Urinary bladder (tissue), 4 donors: ENCODE measurements at places on chromosomes 4 and X. TPM values are rescaled to one million over a fixed set of nuclear protein-coding genes. Genes with fewer than 3 reads are reported as not detected.

The SHROOM4 gene
- 9.4 TPM for total RNA-seq

The AKAP4 gene
- total RNA-seq, result 0.32 TPM

The CXCL1 gene
- 0.42 TPM for total RNA-seq

The SORBS2 gene
- 83.4 TPM for total RNA-seq

The DCLK2 gene
- total RNA-seq, result 22.2 TPM

The PDE5A gene
- 473 TPM for total RNA-seq

The GALNTL6 gene
- total RNA-seq, result 1.5 TPM

The ALPK1 gene
- 34.0 TPM for total RNA-seq

The CXCR3 gene
- total RNA-seq, result not detected

- DNase-seq, result no peak
These were observed 35.1 kb downstream of the PPEF2 start for GRCh38 chr4:75867130-75867529.

- DNase-seq, result no peak
These were observed 10.4 kb upstream of the NALF2 start for GRCh38 chrX:69493766-69494165.

GRCh38 chrX:1031521-1032430 lies 180.7 kb downstream of the CRLF2 start:
- DNase-seq, result no peak

DNA sequence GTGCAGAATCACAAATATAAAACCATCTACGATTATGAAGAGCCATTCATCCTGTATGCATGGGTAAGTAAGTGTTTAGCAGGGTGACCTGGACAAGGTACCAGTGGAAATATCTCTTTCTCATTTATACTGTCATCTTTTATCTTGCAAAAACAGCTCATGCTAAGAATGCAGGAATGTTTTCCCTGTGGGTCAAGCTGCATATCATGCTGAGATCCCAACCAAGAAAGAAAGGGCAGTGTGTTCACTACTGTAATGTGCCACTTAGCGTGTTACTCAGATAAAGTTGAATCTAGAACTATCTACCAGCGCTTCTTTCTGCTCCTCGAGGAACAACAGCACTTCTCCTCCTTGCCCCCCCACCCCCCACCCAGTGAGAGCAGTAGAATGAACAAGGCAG lies 212.7 kb upstream of the TBL1X start:
- no peak for DNase-seq

DNA sequence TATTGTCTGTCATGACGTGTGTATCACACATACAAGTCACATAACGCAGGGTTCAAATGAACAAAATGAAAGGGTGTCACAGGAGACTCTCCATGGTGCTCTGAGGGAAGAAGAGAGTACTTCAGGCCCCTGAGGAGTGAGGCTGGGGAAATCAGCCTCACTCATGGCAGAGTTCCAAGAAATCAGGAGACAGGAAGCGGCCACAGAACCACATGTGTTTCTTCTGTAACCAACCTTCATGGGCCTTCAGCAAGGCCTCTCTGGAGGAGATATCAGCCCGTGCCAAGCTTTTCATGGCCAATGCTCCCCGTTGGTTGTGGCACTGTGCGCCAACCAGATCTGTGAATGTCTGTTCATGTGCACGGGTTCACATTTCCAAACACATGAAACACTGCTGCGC lies 76.0 kb downstream of the NAT8L start:
- DNase-seq, result no peak

GRCh38 chrX:40007131-40007755 lies 90.5 kb downstream of the BCOR start:
- no peak for DNase-seq

DNA sequence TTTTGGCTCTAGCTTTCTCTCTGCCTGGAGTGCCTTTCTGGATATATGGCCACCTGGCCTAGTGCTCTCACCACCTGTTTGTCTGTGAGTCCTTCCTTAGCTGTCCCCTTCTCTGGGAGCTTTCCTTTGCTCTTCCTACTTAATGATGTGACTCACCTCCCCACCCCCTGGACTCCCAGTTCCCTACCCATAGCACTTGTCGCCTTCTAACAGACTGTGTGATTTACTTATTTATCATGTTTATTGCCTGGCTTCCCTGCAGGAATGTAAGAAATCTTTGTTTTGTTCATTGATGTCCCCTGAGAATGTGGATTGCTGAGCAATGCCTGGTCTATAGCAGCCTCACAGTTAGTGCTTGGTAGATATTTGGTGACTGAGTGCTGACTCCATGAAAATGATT lies 18.9 kb downstream of the ADD1 start:
- no peak for DNase-seq

DNA sequence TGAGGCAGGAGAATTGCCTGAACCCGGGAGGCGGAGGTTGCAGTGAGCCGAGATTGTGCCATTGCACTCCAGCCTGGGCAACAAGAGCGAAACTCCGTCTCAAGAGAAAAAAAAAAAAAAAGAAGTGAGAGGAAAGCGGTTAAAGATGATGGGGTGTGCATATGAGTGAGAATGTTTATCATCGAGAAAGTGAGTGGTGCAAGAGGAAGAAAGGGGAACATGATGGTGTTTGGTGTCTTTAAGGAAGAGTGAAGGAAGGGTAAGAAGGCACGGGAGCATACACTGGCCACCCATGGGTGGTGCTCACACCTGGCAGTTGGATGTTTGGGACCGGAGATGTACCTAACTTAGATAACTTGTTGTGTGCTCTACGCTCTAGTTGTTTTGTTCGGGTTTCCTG lies 62.2 kb downstream of the STOX2 start:
- DNase-seq, result no peak

- DNase-seq, result no peak
These were observed 95.1 kb upstream of the GALNTL6 start for GRCh38 chr4:171718069-171718468.

- DNase-seq, result no peak
These were observed 82.4 kb upstream of the SMIM10 start for GRCh38 chrX:134908356-134908755.

GRCh38 chrX:119809185-119809666 lies 17.8 kb upstream of the RPL39 start:
- no peak for DNase-seq

DNA sequence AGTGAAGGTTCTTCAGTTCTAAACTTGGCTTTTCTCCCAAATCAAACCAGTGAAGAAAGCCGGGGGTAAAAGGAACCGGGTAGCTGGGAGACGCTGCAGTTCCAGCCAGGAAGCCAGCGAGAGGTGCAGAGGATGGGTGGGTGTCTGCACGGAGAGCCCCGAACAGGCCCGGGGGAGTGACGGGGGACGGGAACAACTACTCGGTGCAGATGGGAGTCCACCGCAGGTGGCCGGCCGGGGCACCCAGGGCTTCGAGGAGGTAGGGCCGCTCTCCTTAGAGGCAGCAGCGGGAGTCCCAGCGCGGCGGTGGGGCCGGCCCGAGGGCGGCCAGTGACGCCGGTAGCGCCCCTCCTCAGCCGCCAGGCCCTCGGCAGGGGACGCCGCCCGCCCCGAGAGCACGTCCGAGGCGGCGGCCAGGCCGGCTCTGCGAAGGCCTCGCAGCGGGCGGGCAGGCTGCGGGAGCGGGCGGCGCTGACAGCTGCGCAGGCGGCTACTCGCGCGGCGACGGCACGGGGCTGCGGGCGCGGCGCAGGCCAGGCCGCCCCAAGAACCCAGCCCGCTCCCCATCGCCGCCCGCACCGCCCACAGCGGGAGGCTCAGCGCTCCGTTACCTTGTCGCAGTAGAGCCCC lies 449 bp downstream of the FBXL5 start:
- DNase-seq, result no peak

- DNase-seq, result no peak
These were observed 24.4 kb downstream of the PLAC1 start for GRCh38 chrX:134633832-134634231.

- DNase-seq, result no peak
These were observed 93.6 kb downstream of the DCTD start for GRCh38 chr4:182823576-182823975.

- no peak for DNase-seq
These were observed 22.1 kb downstream of the EPGN start for GRCh38 chr4:74330295-74330750.

DNA sequence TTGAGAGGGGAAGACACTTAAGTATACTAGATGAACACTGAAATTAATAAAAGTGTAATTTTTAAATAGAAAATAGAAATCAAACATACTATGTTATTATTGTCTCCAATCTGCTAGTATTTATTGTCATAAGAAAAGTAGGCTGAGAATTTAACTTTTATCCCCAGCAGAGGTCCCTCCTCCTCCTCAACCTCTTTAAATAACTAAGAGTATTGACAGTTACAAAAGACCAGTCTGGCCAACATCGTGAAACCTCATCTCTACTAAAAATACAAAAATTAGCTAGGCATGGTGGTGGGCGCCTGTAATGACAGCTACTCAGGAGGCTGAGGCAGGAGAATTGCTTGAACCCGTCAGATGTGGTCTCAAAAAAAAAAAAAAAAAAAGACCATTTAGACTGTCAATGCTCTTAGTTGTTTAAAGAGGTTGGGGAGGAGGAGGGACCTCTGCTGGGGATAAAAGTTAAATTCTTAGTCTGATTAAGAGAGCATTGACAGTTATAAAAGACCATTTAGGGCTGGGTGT lies 4.2 kb downstream of the SLC30A9 start:
- no peak for DNase-seq

- no peak for DNase-seq
These were observed 12.4 kb upstream of the VEGFC start for GRCh38 chr4:176805155-176805554.

GRCh38 chrX:42585842-42586621 lies 191.9 kb downstream of the PPP1R2C start:
- DNase-seq, result no peak

DNA sequence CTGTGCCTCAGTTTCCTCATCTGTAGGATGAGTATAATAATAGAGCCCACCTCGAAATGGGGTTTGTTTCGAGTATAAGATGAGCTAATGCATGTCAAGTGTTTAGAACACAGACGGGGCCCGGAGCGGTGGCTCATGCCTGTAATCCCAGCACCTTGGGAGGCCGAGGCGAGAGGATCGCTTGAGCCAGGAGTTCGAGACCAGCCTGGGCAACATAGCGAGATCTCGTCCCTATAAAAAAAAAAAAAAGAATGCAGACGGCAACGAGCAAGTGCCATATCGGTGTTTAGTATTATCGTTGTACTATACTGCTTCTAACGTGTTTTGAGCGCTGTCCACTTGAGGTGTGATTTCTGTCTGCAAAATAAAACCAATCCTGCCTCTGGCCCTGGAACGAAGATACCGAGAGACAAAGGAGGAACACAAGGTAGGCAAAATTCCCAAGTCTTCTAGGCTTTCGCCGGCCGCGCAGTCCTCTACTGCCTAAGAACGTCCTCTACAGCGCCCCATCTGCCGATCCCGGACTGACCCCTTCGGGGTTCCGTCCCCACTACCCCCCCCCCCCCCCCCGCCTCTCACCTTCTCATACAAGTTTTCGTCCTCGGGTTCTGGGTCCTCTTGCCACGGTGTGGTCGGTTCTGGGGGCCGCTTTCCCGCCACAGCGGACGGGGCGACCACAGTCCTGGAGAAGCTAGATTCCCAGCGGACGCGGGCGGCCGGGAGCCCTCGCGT lies 442 bp downstream of the NDUFB11 start:
- DNase-seq, result no peak
